ENCODE measurements at places on chromosomes 11 and 22.

DNA sequence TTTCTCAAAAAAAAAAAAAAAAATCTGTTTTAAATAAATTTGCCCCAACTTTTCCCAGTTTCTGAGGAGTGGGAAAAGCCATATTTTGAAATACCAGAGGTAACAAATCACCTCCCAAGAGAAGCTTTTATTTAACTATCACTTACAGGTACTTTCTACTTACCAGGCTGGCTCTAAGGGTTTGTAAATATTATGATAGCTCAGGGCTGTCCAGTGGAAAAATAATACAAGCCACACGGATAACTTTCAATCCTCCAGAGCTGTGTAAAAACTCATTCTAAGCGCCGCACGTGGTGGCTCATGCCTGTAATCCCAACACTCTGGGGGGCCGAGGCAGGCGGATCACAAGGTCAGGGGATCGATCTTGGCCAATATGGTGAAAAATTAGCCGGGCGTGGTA is 5.6 kb upstream of the SEC14L4 start:
- DNase-seq, result no peak

- DNase-seq, result no peak
Observed at GRCh38 chr11:11782532-11783110, 59.2 kb upstream of the USP47 start.

DNA sequence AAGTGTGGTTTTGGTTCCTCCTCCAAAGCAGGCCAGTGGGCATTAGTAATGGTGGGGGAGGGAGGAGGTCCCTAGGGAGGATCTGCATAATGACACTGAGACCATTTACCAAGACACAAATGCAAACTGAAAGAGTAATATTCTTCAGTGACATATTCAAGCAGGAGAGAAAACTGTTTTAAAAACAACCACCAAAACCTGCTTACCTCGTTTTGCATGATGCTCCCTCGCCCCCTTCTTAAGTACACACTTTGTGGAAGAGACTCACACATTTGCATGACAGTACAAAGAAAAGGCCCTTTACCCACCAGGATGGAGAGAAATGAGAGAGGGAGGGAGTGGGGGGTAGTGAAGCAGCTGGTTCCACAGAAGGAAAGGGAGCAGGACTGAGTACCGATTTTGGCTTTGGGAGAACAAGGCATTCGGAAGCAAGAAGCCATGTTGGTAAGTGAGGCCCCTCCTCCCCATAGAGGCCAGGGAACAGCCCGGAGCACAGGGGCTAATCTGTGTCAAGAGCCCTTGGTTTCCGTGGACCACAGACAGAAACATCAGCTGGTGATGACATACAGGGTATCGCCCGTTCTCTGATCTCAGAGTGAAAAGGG is 13.0 kb upstream of the OPCML start:
- DNase-seq, result no peak

- DNase-seq, result no peak
Observed at GRCh38 chr22:44777364-44777755, 25.0 kb downstream of the ARHGAP8 start.

- DNase-seq, result no peak
Observed at GRCh38 chr11:64292460-64293254, 1.6 kb downstream of the KCNK4 start.

DNA sequence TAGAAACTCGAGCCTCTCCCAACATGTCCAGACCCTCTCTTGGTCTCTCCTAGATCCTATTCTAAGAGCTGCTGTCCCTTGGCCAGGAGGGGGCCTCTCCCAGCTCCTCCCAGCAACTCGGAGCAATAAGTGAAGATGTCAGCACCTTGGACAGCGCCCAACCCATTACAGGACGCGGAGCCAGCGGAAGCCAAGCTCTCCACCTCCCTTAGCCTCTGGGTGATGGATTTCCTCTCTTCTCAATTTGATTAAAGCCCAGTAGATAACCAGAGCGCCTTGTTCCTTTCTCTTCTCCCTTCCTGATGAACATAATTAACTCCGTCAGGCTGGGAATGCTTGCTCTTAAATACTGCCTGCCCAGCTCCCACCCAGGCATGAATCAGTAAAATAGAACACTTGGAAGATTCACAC is 26.2 kb upstream of the TPBGL start:
- peak; percentile 61 for DNase-seq

DNA sequence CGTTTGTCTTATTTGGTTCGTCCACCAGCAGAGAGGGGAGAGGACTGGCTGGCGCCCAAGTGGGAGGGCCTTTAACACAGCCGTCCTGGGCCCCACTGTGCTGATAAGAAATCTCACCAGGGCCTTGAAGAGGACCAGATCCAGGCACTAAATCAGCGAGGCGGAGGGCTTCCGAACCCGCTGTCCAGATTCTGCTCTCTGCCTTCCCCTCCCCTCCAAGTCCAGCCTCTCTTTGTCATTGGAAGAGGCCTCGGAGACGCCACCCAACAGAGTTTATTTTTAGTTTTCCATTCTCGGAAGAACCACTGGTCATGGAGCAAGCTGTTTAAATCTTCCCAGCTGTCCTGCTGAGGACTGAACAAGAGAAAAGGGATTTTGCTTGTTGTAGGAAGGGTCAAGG is 9.3 kb upstream of the FXYD6 start:
- DNase-seq, result no peak

DNA sequence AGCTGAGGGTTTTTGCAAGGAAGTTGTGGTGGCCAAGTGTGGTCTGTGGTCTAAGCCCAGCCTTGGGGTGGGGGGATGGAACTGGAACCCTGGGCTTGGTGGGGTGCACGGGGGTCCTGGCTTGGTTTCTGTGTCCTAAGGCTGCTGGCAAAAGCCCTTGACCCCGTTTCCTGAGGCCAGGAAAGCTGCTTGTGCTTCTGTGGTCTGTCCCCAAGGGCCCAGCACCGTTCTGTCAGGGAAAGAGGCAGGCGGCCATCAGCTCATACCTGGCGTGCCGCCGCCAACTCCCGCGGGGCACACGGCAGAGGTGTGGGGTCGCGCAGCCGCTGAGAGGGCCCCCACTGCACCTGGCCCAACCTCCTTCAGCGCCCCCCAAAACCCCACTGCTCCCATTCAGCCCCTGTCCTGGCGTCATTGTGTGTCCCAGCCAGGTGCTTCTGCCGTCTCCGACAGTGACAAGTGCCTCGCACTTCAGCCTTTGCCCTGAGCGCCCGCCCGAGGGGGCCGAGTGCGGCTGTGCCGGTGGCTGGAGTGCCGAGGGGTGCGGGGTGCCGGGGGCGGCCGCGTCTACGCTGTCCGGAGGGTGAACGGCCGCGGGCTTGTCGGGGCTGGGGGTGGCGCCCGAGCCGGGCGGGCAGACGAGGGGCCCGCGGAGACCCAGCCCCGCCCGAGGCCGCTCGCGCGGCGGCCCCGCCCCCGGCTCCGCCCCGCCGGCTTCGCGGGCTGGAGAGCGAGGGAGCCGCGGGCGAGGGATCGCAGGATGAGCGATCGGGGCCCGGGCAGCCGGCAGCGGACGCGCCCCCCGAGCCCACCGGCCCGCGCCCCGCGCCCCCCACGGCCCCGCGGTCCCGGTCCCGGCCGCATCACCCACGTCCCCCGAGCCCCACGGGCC is at the start of gene CNIH2:
Gene CNIH2, plus strand, starts transcription at position 705 of the 892 bp plus-strand sequence. CDS start 282 bp downstream, outside the sequence.
- peak; percentile 38 for DNase-seq

- no peak for DNase-seq
Observed at GRCh38 chr11:47924184-47924691, 56.1 kb upstream of the PTPRJ start.

GRCh38 chr11:45484326-45484883 is 181.0 kb downstream of the CHST1 start:
- no peak for DNase-seq

DNA sequence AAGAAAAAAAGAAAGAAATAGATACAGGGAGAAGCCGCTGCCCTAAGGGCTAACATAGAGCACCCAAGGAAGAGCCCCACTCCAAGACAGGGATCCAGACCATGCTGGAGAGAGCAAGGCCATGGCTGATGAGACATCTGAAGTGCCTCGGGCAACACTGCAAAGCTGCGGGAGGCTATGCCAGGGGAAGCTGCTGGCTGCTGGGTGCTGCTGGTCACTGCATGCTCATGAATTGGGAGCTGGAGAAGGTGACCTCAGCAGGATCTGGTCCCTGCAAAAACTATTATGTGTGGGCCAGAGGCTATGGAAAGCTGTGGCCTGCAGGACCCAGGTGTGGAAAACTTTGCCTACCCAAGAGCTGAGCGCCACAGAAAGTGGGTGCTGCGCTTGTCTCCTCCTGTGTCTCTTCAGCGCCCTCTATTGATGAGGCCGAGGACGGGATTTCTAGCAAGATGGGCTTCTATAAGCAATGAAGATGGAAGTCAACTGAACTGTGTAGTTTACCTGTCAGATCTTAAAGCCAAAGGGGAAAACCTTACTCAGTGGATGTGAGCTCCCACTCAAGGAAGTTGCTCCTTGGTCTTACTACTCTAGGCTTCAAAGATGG is 17.3 kb upstream of the SLC29A2 start:
- peak; percentile 16 for DNase-seq

DNA sequence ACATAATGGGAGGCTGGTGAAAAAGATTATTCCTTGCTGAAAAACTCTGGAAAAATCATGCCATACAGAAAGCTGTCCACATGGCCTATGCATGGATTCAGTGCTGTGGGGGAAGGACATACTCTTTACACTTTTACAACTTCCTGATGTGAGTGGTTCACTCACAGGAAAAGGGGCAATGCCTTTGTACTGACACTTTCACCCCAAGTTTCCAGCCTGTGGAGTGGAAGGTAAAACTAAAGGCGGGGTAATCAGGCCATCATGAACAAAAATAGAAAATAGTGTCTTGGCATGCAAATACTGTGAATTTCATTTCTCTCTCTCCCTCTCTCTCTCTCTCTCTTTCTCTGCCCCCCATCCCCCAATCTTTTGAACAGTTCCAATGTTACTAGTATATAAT is 281.8 kb downstream of the ETS1 start:
- no peak for DNase-seq

DNA sequence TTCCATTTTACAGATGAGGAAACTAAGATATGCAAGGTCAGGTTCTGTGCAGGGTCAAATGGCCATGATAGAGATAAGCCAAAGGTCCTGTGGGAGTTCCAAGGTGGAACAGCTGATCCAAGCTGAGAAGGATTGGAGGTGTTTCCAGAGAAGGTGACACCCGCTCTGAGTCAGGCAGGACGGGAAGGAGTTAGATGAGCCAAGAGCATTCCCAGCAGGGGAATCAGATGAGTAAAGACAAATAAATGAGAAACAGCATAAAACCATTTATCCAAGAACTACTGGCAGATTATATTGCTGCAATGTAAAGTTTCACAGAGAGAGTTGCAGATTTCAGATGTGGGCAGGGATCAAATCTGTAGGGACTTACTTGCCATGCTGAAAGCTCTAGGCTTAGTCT is 18.9 kb upstream of the HEPHL1 start:
- DNase-seq, result no peak

DNA sequence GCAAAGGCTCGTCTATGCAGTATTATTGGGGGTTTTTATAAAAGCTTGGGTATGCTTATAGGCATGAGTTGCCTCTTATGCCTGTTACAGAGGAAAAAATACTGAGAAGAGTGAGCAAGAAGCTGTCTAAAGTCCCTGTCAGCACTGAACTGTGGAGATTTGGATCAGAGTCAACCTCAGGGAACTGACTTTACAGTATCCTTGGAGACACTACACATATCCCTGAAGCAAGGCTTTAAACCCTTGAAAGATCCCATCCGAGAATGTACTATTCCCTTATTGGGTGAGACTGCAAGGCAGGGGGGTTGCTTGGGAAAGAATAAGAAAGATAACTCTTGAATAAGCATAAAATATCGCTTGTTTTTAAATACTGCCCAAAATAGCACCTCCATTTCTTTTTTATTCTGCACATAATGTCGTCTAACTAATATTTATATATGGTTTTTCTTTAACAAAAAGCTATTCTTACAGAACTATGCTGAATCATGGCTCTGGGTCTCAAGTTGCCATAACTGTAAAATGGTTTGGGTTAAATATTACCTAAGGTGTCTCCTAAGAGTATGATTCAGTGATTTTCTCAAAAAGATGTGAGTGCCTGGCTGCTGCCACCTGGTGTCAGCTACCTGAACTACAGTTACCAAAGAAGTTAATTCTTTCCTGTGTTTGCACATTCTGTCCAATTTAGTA is 1062.8 kb downstream of the DLG2 start:
- DNase-seq, result no peak

DNA sequence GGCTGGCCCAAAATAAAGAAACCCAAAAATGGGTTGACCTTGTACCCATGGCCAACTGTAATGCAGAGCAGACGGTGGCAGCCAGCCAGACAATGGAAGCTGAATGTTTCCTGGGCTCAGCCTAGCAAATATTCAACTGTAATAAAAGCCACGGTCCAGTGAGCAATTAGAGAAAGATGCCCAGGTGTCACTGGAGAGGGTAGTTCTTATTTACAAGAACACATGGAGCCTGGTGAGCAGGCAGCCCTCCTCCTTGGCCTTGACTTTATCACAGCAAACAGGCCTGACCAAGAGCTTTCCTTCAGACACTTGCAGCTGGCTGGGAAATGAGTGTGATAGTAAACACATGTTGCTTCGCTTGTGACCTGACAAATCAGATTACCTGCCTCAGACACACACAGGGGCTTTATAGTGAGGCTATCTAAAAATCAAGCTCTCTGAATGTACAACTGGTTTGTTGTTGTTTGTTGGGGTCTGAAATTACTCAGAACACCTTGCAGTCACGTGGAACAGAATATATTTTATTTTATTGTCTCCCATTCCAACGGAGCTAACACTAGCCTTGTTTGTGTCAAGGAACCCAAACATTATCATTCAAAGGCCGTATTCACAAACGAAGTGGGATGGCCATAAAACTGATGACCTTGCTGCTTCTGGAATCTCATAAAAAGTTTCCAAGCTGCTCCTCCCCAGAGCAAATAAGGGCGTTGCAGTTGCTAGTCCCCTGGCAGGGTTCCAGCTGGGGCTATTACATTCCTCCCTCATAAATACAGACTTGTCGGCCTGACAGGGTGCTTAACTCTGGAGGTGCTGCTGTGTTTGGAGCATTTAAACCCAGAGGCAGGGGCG is 161.1 kb downstream of the BBOX1 start:
- no peak for DNase-seq

DNA sequence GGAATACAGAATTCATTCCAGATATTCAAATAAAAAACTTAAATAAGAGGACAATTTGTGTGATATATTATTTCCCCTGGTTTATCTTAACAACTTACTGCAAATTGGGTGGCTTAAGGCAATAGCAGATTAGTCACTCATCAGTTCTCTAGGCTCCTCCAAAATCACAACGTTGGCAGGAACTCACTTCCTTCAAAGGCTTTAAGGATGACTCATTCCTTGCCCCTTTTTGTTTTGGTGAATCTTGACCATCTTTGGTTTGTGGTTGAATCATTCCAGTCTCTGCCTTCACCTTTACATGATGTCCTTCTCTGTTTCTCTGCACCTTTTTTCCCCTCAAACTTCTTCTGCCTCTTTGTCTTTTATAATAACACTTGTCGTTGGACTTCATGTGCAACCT is 3.4 kb downstream of the OR10AG1 start:
- DNase-seq, result no peak

DNA sequence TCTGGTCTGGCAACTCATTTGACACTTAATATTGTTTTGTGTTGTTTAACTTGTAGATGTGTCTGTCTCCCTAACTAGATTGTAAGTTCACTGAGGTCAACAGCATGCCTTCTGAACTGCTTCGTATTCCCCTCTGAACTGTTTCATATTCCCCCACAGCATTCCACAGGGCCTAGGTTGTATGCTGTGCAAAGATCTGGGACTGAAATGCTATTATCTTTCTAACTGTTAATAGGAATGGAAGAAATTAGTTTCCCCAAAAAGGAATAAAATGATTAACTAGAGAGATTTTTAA is 38.2 kb downstream of the ZNRF3 start:
- no peak for DNase-seq

GRCh38 chr11:67119585-67120391 is 725 bp downstream of the KDM2A start:
- DNase-seq, result no peak
